Forelimb muscle (tissue), 1 donor: ENCODE measurements at places on chromosomes 13 and 19.

- DNase-seq = no peak
Measured at GRCh38 chr13:76758257-76758656, 127.9 kb downstream of the KCTD12 start.

- no peak for DNase-seq
Measured at GRCh38 chr19:42185277-42185676, 32.2 kb downstream of the DEDD2 start.

DNA sequence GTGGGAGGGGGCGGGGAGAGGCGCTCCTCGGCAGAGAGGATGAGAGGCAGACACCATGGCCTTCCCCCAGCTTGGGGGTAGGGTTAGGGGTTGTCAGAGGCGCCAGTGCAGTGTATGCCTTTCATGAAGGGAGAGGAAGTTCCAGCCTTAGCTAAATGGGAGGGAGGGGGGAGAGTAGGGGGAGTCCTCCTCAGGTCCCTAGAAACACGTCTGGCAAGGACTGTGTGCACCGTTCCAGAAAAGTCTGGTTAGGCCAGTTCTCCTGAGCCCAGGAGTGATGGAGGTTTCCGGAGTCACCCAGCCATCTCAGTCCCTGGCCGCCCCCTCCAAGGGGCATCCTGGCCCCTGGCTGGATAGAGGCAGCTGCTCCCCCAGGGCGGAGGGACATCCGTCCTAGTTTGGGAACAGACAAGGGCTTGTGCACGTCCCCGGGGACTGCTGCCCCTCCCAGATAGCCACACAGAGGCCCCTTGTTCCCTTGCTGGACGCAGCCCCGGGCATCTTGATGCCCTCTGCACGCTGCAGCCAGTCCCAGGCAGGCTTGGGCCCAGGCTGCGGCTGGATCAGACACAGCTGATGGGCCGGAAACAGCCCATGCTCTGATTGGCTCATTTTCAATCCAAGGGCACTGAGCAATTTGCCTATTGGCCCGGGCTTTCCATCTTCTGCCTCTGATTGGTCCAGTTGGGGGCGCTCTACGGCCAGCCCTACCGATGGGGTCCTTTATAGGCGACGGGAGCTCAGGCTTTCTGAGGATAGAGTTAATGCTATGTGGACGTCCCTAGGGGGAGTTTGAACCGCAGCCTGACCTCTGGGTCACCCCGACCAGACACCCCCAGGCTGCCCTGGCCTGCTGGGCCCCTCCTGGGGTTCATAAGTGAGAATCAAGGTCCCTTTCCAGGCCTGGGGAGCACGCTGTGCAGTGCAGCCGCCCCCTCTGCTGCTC is 3.8 kb downstream of the S1PR2 start:
- peak; percentile 71 for DNase-seq

- DNase-seq = no peak
Measured at GRCh38 chr19:39582891-39583625, 19.3 kb upstream of the LGALS13 start.

GRCh38 chr13:80510686-80511085 is 169.8 kb upstream of the SPRY2 start:
- no peak for DNase-seq

- DNase-seq = no peak
Measured at GRCh38 chr19:10295305-10295846, 5.6 kb downstream of the ICAM5 start.

GRCh38 chr13:29605860-29606526 is 10.5 kb upstream of the SLC7A1 start:
- DNase-seq = no peak

DNA sequence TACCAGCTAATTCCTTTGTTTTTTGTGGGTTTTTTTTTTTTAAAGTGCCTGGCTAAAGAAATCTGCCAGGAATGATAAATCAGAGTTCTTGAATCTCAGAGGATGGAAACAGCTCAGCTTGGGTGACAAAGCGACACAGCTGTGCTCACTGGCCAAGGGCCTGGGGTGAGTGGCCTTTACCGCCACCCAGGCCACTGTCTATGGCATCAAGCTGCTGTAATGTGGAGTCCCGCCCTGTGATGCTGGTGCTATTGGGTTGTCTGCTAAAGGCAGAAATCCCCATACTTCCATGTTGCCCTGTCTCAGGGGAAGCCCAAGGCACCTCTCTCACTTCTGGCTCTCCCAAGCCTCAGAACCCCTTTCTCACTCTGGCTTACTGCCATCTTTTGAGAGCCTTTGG is 82.6 kb upstream of the FARP1 start:
- no peak for DNase-seq

- no peak for DNase-seq
Measured at GRCh38 chr19:34494601-34495000, 13.0 kb downstream of the WTIP start.

GRCh38 chr13:29454931-29455481 is 140.5 kb downstream of the SLC7A1 start:
- DNase-seq = no peak

DNA sequence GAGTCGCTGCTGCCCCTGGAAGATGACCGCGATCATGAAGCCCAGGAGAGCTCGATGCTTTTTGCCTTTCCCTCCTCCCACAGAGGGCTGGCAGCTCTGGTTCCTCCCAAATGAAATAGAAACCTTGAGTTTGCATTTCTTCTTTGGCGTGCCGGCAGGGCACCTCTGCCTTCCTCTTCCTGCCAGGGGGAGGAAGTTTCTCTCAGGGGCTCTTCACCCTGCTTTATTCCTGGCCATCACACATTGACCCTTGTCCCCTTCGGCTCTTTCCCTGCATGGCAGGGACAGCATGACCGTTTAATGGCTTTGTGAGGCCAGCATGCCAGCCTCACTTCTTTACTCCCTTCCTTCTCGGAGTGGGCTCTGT is 47.9 kb downstream of the ACTN4 start:
- no peak for DNase-seq

DNA sequence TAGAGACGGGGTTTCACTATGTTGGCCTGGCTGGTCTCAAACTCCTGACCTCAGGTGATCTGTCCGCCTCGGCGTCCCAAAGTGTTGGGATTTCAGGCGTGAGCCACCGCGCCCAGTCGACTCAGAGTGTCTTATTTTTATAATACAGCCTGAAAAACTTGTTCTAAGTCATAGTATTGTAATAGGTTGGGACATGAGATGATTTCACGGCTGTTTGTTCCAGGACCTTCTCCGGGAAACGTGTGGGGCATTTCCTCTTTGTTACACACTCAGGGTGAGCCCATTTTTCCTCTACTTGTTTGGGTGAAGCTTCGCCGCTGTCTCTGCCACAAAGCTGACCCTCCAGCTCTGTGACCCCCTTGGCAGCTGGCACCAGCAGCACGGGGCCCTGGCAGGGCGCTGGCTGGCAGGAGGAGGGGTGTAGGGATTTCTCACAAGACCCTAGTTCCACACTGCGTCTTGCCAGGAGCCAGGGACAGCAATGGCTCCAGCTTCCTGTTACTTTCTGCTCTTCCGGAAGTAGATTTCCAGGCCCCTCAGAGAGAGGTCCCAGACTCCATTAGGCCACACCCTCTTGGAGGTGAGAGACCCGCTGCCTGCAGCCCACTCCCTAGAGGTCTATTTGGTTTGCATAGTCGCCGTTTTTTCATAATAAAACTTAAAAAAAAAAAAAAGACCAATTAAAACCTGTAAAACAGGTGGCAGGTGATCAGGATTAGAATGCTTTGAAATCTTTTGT is 15.6 kb downstream of the FGF21 start:
- no peak for DNase-seq

- no peak for DNase-seq
Measured at GRCh38 chr13:109093998-109094397, 464.6 kb downstream of the MYO16 start.

DNA sequence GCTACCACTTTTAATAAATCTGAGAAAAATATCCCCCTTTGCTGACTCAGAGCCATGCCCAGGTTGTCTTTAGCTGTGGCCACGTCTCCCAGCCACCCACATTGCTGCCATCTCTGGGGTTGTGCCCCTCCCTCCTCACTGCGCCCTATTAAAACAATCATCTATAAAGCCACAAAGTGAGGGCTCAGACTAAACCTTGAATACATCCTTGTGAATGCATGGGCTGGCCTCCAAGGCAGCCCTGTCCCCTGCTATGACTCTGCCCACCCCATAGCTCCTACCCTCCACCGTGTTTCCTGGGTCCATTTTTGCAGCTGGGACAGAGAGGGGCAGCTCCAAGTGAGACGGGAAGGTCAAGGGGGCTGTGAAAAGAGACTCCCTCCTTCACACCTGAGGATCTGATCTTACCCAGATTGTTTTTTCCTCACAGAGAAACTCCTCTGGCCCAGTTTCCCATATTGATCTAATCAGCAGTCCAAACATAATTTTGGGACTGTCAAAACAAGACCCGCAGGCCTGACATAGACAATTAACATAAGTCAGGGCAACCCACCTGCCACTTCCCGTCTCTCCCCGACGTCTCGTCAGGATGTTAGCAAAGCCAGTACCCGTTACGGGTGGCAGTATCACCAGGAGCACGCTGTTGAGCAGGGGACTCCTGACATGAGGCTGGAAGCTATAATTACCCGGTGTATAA is 199.0 kb downstream of the KATNAL1 start:
- no peak for DNase-seq

GRCh38 chr19:15122331-15123030 is 15.3 kb downstream of the SYDE1 start:
- no peak for DNase-seq

GRCh38 chr13:85808811-85809210 is 9.6 kb upstream of the SLITRK6 start:
- no peak for DNase-seq

DNA sequence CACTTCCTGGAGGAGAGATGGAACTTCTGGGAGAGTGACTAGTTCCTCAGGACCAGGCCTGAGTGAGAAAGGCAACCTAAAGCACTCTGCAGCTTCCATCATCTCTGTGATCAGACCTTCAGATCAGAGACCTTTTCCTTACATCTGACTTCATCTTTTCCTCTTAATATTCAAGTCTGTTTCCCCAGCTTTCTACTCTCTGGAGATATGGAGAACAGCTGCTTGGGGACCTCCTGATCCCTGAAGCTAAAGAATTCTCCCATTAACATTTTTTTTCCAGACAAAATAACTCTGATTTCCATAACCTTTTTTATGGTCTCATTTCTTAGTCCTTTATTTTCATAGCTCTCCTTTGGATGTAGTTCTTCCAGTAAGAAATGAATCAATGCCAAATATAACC is 133.4 kb upstream of the FNDC3A start:
- DNase-seq = no peak

- no peak for DNase-seq
Measured at GRCh38 chr13:51607165-51607564, 22.9 kb downstream of the WDFY2 start.

- no peak for DNase-seq
Measured at GRCh38 chr13:74203576-74203975, 69.4 kb upstream of the KLF12 start.

DNA sequence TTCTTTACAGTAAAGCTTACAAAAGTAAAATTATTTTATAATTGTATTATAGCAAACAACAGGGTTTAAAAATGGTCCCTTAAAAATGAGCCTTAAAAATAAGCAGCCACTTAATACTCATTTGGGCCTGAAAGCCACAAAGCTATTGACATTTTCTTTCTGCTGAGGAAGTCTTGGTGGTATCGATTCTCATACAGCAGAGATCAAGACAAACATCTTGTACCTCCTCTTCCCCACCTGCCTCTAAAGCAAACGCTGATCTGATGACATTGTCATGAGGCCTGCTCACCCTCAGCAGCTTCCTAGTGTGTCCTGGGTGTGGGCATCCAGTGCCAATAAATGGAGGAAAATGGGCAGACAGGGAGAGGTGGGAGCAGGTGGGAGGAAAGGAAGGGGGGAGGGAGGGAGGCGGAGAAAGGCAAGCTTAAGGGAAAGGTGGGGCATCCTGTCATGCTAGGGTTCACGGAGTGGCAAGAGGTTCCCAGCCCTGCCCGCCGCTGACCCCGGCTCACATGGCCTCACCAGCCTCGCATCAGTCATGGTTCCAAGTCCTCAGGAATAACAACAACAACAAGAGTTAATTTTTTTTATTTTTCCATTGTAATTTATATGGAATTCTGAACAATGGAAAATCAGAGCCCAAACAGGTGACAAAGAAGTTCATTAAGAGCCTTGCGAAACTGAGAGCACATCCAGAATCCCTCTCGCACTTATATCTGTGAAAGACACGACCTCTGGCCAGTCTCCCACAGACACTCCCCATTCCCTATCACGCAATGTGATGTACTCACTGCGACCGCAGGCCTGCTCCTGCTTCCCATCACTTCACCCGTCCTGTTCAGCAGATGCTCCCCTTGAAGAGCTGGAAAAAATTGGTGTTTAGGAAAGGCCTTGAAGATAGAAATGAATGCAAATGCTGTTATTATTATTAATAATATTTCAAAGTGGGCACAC is 15.1 kb upstream of the ATP11A start:
- DNase-seq = no peak

DNA sequence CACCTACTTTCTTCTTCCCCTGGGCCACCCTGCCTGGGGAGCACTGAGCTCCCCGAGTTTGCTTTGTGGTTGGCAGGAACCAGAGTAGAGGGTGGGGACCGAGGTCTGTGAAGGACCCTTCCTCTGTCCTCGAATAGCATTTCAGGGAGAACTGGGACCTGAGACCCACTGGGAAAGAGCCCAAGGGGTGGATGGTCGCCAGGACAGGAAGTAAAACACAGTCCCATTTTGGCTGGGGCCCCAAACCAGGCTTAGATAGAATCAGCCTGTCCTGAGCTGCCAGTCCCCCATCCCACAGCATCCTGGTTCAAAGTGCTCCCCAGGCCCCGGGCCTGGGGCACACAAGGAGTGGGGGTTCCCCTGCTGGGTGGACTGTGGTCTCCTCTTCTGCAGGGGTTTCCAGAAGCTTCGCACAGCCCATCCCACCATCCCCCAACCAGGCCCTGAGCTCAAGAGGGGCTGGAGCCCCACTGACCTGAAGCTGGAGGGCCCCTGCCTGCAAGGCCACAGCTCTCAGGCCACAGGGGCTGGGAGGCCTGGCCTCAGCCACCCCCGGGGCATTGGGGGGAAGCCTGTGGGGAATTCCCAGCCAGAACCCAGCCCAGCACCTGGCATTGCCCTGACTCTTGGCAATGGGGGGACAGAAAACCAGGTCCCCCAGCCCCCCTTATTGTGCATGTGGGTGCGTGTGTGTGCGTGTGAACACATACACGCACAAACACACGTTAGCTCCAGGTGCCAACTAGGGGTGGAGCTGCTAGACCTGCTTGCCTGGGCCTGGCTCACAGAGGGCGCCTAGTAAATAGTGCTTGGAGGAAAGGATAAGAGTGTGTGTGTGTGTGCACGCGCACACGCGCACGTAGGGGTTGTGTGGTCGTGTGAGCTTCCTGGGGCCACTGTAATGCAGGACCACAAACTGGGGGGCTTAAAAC is 995 bp upstream of the MKNK2 start:
- no peak for DNase-seq

GRCh38 chr13:70960841-70961443 is 852.7 kb upstream of the KLHL1 start:
- DNase-seq = peak; percentile 38

GRCh38 chr19:8575467-8575997 is 1.7 kb downstream of the MYO1F start:
- no peak for DNase-seq
